HuH-7 (cell line): ENCODE measurements at places on chromosomes 2 and 18.
A peak's percentile ranks its signal among the peaks of the same experiment; 100 is the strongest.

- peak; percentile 65 for DNase-seq
Observed at GRCh38 chr2:55014962-55015939, 35.0 kb downstream of the RTN4 start.

DNA sequence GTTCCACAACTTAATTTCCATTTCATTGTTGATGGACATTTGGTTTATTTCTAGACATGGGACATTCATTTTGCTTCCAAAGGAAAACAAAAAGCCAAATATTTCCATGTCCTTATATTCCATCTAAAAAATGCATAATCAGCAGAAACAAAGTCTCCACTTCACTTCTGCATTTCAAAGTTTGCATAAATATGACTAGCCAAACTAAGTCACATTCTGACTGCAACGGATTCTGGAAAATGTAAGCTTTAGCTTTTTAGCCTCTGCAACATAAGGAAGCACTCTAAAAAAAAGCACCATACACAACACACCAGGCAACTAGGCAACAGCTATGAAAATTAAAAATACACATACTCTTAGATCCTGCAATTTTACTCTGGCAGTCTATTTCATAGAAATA is 135.3 kb downstream of the ETAA1 start:
- DNase-seq: no peak

DNA sequence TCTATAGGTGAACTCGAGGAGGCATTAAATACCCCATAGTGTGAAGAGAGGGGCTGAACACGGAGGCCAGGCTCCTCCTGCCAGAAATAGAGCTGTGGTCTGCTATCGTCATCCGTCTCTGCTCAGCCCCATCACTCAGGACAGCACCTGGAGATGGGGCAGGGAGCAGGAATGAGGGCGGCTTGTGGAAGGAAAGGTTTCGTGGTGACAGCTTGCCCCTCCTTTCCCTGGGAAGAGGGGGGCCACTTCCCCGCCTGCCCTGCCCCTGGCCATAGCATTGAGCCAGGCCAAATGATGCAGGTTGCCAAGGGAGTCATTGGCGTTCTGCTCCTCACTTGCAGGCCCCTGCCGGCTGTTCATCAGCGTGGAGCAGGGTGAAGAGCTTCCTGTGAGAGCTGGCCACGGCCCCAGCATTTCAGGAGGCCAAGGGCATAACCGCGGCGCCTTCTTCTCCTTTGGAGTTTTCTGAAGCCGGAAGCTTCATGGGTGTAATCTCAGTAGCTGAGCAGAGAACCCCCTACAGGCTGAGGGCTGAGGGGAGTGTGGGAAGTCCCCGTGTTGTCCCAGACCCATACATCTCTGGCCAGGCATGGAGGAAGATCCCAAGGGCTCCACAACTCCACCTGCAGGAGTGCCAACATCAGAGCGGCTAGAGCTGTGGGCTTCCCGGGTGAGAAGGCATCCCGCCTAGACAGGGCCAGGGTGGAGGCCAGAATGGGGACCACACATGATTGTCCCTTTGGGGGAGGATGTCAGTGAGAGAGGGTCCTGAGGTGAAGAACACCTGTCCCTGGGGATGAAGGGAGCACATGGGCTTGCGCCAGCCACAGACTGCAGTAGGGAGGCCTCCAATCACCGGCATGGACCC is 112.5 kb upstream of the GLI2 start:
- DNase-seq: no peak

DNA sequence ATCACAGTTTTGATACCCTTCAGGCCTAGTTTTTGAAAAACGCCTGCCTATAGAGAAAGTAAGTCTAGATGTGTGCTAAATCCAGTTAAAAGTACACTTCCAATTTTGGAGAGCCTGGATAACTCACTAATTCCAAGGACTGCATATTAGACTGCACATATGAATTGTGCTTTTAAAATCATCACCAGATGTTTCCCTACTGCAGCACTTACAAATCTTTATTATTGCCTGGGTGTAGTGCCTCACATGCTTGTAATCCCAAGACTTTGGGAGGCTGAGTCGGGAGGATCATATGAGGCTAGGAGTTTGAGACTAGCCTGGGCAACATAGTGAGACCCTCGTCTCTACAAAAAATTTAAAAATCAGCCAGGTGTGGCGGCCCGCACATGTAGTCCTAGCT is 35.9 kb upstream of the HTR2B start:
- DNase-seq: no peak

GRCh38 chr18:22928339-22928738 is 4.8 kb upstream of the RBBP8 start:
- no peak for DNase-seq

DNA sequence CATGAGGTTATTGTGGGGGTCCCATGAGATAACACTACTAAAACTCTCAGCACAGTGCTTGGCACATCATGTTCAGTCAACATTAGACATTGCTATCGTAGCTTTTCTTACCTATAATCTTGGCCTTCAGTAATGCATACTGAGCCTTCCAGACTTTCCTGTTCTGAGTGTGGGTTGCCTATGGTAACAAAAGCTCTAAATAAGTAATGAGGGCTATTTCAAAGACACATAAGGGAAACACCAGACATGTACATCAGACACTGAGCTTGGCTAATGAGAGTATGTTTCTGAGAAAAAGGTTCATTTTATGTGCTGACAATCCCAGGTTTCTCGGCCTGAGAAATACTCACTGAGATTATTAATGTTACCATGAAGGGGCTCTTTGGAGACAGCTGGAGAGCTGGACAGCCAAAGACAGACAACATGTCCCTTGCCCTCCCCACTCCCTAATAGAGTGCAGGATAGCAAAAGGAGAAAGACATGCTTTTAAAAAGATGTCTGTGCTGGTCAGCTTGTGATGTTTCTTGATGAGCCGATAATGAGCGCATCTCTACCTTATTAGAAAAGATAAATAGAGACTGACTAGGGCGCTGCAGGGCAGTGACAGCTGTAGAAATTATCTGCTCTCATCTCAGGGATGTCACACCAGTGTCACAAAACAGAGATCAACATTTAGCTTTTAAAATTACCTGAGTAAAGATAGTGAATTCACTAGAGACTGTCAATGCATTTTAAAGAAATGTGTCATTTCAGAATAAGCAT is 25.4 kb downstream of the POLE4 start:
- no peak for DNase-seq

- no peak for DNase-seq
Observed at GRCh38 chr2:150228936-150229335, 258.5 kb downstream of the RND3 start.

- DNase-seq: no peak
Observed at GRCh38 chr2:27860111-27860510, 30.1 kb downstream of the RBKS start.

- DNase-seq: no peak
Observed at GRCh38 chr2:38549851-38550250, 52.9 kb downstream of the HNRNPLL start.

GRCh38 chr18:61738488-61738887 is 154.3 kb downstream of the RNF152 start:
- DNase-seq: no peak

- no peak for DNase-seq
Observed at GRCh38 chr2:30914456-30914855, 107.2 kb upstream of the CAPN13 start.

DNA sequence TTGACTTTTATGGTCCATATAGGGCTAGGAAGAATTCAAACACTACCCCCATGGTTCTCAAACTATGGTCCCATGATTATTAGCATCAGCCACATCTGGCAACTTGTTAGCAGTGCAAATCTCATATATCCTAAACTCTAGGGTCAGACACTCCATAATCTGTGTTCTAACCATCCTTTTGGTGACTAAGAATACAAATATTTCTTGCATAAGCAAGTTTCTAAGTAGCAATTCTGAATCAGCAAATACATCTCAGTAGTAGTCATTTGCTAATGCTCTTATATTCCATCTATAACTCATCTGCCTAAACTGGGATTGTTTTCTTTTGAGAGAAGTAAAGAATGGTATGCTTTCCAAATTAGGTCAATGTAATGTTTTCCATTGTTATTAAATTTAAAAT is 447.3 kb downstream of the TMX3 start:
- DNase-seq: no peak

GRCh38 chr2:10405448-10405847 is 42.7 kb downstream of the ODC1 start:
- DNase-seq: no peak

DNA sequence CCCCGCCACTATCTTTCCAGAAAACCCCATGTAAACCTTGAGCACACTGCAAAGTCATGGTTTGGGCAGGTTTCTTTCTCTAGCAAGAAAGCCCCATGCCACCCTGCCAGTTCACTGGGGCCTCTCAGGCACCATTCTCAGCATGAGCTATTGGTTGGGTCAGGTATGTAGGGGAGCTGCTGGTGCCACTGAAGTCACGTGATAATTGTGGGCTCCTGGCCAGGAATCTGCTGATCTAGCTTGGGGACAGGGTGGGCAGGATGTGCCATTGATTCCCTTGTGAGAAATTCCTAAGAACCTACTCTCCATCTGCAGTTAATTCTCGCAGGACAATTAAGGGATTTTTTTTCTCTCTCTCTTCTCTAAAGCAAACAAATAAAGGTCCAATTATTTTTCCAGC is 26.5 kb upstream of the HNMT start:
- no peak for DNase-seq

DNA sequence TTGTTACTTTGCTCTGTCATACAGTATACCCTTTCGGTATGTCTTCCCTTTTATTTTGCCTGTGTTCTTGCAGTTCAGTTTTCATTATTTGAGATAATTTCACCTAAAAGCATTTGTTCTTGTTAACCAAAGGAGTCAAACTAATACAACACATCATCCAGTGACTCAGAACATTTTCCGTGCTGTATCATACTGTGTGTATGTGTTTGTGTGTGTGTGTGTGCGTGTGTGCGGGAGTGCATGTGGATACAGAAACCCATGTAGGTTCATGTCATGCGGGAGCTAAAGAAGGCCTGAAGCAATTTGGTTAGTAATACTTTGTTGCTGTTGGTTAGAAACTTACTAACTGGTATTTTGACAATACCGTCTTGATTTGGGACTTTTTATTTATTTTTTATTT is 60.0 kb downstream of the CEP192 start:
- no peak for DNase-seq

DNA sequence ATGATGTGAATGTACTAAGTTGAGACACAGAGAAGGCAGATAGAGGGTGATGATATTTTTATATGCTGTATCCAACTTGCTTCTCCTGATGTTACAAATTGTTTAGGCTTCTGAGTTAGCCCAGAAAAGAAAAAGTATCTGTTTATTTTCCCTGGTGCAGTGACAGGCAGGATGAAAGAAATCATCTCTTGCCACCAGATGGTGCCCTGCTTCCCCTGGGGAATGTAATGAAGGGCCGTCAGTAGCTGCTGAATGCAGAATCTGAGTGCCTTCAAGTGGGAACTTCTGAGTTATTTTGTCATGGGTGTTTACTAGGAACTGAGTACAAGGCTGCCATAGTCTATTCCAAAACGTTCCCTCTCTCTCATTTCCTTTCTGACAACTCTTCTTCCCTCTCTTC is 525.6 kb downstream of the MBD2 start:
- peak; percentile 7 for DNase-seq

DNA sequence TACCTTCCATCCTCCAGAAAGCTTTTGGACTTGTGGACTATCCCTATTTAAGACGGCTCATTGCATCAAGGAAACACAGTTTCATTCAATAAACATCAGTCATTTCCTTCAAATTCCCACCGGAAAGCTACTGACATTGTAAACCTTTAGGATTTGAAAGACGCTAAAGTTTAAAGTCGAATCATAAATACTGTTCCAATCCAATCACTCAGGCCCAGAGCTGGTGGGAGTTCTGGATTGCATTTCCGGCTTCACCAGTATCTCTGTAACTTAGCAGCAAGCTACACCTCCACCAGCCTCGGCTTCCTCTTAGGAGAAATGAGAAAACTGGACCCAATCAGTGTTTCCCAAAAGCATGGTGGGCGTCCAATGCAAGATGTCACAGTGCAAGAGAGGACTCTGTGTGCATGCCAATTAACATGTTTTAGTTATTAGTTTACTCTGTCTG is 1.6 kb downstream of the WDFY1 start:
- DNase-seq: peak; percentile 52

DNA sequence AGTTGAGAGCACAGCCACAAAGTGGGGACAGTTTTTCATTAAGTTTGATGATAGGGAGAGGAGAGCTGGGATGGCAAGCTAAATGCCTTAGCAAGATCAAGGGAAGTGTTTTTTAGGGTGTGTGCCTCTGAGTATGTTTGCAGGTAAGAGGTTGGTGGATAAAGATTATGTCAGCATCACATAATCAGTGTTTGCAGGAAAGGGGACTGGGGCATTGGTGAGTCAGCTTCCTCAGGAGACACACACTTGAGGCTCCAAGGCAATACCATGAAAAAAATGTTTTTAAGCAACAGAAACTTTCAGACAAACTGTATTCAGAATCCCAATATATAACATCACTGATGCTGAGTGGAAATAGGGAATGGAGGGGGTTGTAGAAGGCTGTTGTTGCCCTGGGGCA is 25.4 kb upstream of the DTNB start:
- no peak for DNase-seq

DNA sequence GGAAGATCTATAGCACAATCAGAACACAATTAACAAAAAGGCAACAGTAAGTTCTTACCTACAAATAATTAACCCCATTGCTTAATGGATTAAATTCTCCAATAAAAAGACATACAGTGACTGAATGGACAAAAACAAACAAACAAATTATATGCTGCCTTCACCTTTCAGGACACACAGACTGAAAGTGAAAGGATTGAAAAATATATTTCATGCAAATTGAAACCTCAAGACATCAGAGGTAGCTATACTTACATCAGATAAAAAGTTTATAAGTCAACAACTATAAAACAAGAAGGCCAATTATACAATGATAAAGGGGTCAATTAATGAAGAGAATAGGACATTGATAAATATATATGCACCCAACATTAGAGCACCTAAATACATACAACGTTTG is 741.2 kb upstream of the FAM98A start:
- DNase-seq: no peak

DNA sequence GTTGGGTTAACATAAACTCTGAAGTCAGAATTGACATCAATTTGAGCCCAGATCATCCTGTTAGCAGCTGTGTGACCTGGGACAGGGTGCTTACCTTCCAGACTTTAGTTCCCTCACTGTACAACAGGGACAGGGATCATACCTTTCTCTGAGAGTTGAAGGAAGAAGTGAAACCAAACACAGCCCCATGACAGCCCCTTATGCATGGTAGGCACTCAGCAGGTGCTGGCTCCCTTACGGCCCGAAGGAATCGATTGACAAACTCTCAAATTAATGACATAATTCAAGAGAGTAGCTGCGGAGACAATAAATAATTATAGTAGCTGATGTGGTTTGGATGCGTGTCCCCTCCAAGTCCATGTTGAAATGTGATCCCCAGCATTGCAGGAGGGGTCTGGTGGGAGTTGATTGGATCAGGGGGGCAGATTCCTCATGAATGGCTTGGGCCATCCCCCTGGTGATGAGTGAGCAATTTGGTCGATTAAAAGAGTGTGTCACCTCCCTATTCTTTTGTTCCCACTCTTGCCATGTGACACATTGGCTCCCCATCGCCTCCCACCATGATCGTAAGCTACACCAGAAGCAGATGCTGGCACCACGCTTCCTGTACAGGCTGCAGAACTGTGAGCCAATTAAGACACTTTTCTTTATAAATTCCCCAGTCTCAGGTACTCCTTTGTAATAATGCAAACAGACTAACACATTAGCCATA is 72.4 kb downstream of the ODC1 start:
- no peak for DNase-seq
